Cardiac muscle cell (in vitro differentiated cells and primary cell): ENCODE measurements at places on chromosomes 1 and 21. TPM values are rescaled to one million over a fixed set of nuclear protein-coding genes. Genes with fewer than 3 reads are reported as not detected.

Gene YOD1
- 3.8 and 4.3 TPM in 2 replicates for polyA plus RNA-seq

Gene GJA8
- polyA plus RNA-seq = not detected in 2 replicates

DNA sequence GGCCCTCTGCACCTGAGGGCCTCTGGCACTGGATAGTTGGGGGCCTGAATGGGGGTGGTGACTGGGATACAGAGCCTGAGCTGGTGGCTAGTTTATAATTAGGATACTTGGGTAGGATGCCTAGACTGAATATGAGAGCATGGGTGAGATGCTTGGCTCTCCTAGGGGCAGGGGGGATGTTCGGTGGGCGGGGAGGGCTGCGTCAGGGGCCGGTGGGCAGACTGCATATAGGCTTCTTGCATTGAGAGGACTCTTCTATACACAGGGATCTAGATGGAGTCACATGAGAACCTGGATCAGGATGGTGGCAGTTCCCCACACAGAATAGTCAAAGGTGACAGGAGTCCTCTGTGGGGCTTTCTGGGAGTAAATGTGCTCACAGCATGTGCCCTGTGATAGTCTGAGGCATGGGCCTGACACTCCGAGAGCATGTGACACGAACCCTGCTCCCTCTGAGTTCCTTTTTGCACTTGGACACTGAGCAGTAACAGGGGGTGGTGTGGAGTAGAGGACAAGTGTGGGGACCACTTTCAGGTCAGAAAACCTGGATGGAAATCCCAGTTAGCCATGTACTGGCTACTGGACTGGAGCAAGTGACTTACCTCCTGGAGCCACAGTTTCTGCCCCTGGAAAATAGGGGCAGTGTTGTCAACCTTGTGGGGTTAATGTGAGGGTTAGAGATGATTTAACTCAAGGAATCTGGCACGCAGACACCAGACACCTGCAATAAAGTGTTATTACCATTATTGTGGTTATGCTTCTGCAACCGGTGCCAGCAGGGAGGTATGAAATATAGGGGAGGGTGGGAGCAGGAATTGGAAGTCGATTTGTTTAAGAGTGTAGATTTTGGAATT lies 2.2 kb downstream of the MAP7D1 start:
- H3K4me3 ChIP-seq = peak overlapping the region; percentile 78
- peaks cover 49% of the 10 kb centered on the region for H3K4me1 ChIP-seq
- H3K27ac ChIP-seq = peak overlapping the region; percentile 97
- no peak for DNase-seq
- H3K36me3 ChIP-seq = no peaks in the 10 kb centered on the region
- no peaks in the 10 kb centered on the region for H3K27me3 ChIP-seq

DNA sequence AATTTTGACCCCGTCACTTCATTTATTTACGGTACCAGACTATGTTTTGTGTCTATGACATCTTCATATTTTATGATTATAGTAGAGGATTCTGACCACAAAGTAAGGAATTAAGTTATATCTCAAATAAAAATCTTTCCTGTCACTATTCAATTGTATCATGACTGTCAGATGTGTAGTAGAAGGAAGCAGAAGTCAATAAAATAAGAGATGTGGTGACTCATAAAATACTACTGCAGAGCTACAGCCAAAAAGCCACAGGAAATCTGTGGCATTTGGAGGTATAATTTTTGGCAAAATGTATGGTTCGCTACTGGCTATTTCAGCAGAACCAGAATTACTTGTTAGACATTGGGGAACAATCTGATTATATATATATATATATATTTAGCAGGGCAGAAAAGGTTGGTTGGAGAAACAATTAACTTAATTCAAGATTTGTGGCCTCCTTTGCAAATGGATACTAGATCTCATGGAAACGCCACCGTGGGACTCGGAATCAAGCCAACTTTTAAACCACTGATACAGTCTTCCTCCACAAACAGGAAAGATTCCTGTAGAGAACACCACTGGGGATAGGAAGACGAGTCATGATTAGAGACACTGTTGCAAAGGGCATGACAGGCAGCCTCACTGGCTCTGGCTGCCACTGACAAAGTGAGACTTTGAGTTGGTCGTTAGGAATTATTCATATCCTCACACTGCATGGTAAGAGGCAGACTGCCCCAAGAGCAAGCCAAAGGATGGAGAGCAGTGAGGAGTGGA lies 5.1 kb downstream of the FCRL2 start:
- no peaks in the 10 kb centered on the region for H3K4me1 ChIP-seq
- H3K27ac ChIP-seq = no peak overlapping the region
- no peaks in the 10 kb centered on the region for H3K27me3 ChIP-seq
- no peaks in the 10 kb centered on the region for H3K36me3 ChIP-seq
- no peak for DNase-seq

- no peak overlapping the region for H3K27ac ChIP-seq
- no peak overlapping the region for H3K4me3 ChIP-seq
- H3K27me3 ChIP-seq = no peaks in the 10 kb centered on the region
- DNase-seq = no peak
- no peaks in the 10 kb centered on the region for H3K4me1 ChIP-seq
- H3K36me3 ChIP-seq = no peaks in the 10 kb centered on the region
Measured at GRCh38 chr21:35779167-35779566, 281.2 kb downstream of the SETD4 start.

GRCh38 chr1:87814573-87814972 lies 485.9 kb downstream of the LMO4 start:
- no peak for DNase-seq
- no peaks in the 10 kb centered on the region for H3K36me3 ChIP-seq
- no peaks in the 10 kb centered on the region for H3K27me3 ChIP-seq
- H3K4me1 ChIP-seq = no peaks in the 10 kb centered on the region
- no peak overlapping the region for H3K4me3 ChIP-seq
- H3K27ac ChIP-seq = no peak overlapping the region

- H3K4me3 ChIP-seq = no peak overlapping the region
- H3K27me3 ChIP-seq = peaks cover 6% of the 10 kb centered on the region
- no peak overlapping the region for H3K27ac ChIP-seq
- no peak for DNase-seq
- H3K36me3 ChIP-seq = no peaks in the 10 kb centered on the region
Measured at GRCh38 chr1:160724465-160725242, 13.0 kb upstream of the CD48 start.

DNA sequence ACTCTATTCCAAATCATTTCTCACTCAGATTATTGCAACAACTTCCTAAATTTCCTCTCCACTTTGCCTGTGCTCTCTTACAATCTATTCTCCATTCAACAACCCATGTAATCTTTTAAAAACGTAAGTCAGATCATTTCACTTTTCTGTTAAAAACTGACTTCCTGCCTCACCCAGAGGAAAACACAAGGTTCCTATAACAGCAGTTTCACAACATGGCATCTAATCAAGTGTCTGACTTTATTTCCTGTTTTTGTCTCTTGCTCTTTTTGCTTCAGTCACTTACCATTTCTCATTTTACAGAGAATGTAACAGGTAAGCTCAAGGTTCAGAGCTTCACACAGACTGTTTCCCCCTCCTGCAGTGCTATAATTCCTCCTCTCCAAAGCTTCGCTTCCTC lies 560.7 kb downstream of the LRRIQ3 start:
- H3K36me3 ChIP-seq = no peaks in the 10 kb centered on the region
- DNase-seq = no peak
- H3K27ac ChIP-seq = no peak overlapping the region
- H3K4me1 ChIP-seq = no peaks in the 10 kb centered on the region
- no peaks in the 10 kb centered on the region for H3K27me3 ChIP-seq
- H3K4me3 ChIP-seq = no peak overlapping the region

DNA sequence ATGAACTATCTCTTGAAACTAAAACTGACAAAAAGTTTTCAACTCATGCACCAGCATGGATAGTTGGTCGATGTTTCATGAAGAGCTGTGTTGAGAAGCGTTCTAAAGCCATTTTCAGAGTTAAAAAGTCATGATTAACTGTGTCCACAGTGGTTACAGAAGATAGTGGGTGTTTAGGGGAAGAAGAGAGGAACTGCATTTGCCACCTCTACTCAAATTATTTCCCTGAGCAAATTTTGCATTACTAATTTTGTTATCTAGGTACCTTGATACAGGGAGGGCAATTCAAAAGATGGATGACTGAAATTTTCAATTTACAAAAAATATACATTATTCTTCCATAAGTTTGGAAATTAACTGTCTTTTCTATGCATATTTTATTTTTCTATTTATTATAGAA lies 15.5 kb downstream of the SAMSN1 start:
- no peak for DNase-seq
- no peaks in the 10 kb centered on the region for H3K27me3 ChIP-seq
- no peaks in the 10 kb centered on the region for H3K36me3 ChIP-seq
- H3K4me1 ChIP-seq = peaks cover 30% of the 10 kb centered on the region
- no peak overlapping the region for H3K27ac ChIP-seq
- no peak overlapping the region for H3K4me3 ChIP-seq

DNA sequence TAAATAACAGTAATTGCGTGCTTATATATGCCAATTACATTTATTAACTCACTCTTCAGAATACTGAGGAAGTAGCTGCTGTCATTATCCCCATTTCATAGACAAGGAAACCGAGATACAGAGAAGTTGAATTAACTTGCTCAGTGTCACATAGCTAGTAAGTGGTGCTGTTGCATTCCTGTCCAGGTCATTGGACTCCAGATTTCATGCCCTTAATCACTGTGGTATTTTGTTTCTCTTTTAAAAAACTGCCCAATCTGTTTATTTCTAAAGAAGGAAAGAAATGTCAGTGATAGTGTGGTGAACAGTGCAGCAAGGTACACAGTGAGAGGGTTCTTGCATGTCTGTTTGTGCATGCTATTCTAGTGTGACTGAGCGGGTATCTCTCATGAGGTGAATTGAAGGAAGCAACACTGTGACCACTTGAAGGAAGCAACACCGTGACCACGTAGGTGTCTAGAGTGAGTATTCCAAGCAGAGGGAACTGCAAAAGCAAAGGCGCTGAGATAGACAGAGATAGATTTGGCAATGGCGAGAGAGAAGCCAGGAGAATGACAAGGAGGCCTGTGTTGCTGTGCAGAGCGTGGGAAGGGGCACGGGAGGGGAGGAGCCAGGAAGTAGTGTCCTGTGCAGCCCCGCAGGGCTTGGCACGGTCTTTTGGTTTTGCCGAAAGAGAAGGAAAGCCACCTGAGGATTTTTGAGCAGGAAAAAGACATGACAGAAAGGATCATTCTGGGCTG lies 95.9 kb downstream of the CAMTA1 start:
- no peaks in the 10 kb centered on the region for H3K4me1 ChIP-seq
- no peak overlapping the region for H3K27ac ChIP-seq
- peaks cover 2% of the 10 kb centered on the region for H3K36me3 ChIP-seq
- no peak overlapping the region for H3K4me3 ChIP-seq
- H3K27me3 ChIP-seq = no peaks in the 10 kb centered on the region
